ENCODE measurements at places on chromosomes 13 and 19. TPM values are rescaled to one million over a fixed set of nuclear protein-coding genes. Genes with fewer than 3 reads are reported as not detected.

Gene TMEM59L
- total RNA-seq = 5.2 TPM

Gene VSIG10L
- 0.79 TPM for total RNA-seq

Gene CGB8
- 4.7 TPM for total RNA-seq

Gene BST2
- total RNA-seq = 0.29 TPM

Gene CYP2F1
- total RNA-seq = not detected

Gene SLC10A2
- total RNA-seq = not detected

Gene ZNF177
- total RNA-seq = 3.3 TPM

Gene ZNF563
- total RNA-seq = not detected

Gene ZNF85
- total RNA-seq = 29.9 TPM

Gene EDNRB
- not detected for total RNA-seq

Gene SMIM44
- not detected for total RNA-seq

Gene SIGLEC12
- total RNA-seq = not detected

Gene B9D2
- 13.5 TPM for total RNA-seq

Gene PDE4A
- total RNA-seq = 0.41 TPM

Gene TMPRSS9
- not detected for total RNA-seq

Gene CD320
- 70.6 TPM for total RNA-seq

Gene GARRE1
- 10.7 TPM for total RNA-seq

Gene CYP2A6
- not detected for total RNA-seq

Gene ATP4B
- not detected for total RNA-seq

Gene CAPN12
- total RNA-seq = not detected

Gene ZNF471
- total RNA-seq = 2.8 TPM

Gene ERICH6B
- not detected for total RNA-seq

Gene PLD3
- total RNA-seq = 328 TPM

Gene HRC
- total RNA-seq = not detected

Gene KIR3DL1
- not detected for total RNA-seq

Gene ERCC5
- 52.9 TPM for total RNA-seq

Gene THSD8
- total RNA-seq = not detected

Gene CLC
- total RNA-seq = not detected

Gene MISP3
- total RNA-seq = 0.43 TPM

Gene GAPDHS
- total RNA-seq = not detected

Gene DNMT1
- 99.5 TPM for total RNA-seq

Gene APOC4
- total RNA-seq = not detected
